ENCODE measurements at places on chromosomes 12 and 14.

DNA sequence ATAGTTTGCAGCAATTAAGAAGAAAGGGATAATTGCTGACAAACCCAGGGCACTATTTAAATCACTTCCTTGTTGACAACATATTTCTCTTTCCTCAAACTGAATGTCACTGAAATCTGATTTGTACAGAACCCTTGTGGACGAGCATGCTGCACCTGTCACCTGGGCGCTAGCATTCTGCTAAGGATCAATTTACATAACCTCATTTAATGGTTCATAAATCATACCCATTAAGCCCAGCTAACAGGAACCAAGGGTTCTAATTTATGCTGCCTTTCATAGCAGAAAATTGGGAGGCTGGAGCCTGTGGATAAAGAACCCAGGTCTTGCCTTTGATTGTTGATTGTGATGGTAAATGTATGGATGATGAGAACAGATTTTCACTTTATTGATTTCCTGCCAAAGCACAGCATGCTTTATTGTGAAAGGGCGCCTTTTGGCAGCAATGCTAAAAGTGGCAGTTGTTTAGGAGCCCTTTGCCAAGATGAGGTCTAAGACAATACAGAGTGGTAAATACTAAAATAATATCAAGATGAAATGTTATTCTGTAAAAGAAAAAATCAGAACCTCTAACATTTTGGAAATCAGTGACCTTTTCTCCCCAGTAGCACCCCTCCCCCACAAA lies 95.4 kb downstream of the NKX2-1 start:
- DNase-seq, result no peak

GRCh38 chr12:48764521-48764920 lies 24.4 kb downstream of the ADCY6 start:
- DNase-seq, result no peak

- no peak for DNase-seq
Measured at GRCh38 chr14:65168840-65169239, 66.5 kb upstream of the MAX start.

- no peak for DNase-seq
Measured at GRCh38 chr14:53409289-53409688, 256.2 kb upstream of the DDHD1 start.

GRCh38 chr12:89436062-89436461 lies 83.8 kb upstream of the DUSP6 start:
- DNase-seq, result no peak

DNA sequence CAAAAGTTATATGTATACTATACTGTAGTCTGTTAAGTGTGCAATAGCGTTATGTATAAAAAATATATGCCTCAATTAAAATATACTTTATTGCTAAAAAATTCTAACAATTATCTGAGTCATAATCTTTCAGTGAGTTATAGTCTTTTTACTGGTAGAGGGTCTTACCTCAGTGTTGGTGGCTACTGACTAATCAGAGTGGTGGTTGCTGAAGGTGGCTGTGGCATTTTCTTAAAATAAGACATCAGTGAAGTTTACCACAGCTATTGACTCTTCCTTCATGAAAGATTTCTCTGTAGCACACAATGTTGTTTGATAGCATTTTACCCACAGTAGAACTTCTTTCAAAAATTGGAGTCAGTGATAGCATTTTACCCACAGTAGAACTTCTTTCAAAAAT lies 23.4 kb downstream of the POLR3B start:
- no peak for DNase-seq

GRCh38 chr14:82084813-82085212 lies 551.2 kb upstream of the SEL1L start:
- DNase-seq, result no peak

DNA sequence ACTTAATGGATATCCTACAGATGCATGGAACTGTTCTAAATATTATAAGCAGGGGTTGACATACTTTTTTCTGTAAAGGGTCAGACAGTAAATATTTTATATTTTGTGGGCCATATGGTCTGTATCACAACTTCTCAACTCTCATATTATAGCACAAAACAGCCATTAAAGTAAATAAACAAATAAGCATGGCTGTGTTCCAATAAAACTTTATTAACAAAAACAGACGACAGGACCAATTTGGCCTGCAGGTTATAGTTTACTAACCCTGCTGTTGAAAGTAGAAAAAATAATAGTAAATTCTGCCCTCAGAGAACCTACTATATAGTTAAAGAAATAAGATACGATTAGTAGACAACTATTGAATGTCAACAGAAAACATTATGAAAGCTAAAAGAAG lies 17.5 kb downstream of the ATG2B start:
- no peak for DNase-seq

GRCh38 chr14:49640540-49641417 lies 5.7 kb upstream of the DNAAF2 start:
- no peak for DNase-seq

GRCh38 chr12:116427200-116427930 lies 131.8 kb upstream of the MAP1LC3B2 start:
- DNase-seq, result no peak

All from activated CD4-positive, alpha-beta T cell treated with anti-CD3 and anti-CD28 coated beads for 4 hours (primary cell).